ENCODE measurements at places on chromosomes 1 and 21.

DNA sequence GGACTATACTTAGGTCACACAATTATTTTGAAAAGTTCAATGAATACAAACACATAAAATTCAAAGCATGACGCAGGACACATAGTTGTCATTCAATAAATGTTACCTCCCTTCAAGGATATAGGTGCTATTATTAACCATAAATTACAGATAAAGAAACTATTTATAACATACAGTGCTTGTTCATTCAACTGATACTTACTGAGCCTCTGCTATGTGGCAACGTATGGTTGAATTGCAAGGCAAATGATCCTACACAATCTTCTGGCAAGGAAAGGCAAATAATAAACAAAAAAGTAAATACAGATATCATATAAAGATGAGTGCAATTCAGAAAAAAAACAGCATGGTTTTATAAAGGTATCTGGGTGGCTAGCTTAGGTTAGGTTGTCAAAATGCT is 614.7 kb downstream of the LTN1 start:
- DNase-seq: no peak

DNA sequence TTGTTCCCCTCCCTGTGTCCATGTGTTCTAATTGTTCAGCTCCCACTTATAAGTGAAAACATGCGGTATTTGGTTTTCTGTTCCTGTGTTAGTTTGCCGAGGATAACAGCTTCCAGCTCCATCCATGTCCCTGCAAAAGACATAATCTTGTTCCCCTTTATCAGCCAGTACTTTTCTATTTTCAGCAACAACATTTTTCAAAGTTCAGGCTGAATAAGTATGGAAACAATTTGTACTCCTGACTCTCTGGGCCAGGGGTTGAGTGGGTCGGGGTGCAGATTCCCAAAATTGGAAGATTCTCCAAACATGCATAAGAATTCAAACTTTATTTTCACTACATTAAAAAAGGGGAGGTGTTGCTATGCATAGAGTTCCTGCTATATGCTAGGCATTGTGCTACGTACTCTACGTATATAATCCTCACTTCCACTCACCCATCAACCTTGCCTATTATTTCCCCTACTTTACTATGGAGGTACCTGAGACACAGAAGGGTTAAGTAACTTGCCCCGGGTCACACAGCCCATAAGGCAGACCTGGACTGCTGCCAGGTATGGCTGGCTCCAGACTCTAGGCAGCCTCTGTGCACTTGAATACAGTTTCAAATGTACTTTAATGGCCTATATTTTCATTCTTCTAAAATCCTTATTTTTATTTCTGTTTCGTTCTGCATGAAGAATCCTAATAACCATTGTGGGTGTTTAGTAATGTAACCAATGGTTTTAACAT is 117.1 kb upstream of the C8B start:
- no peak for DNase-seq

- DNase-seq: no peak
Measured at GRCh38 chr1:59494145-59494833, 197.4 kb downstream of the FGGY start.

DNA sequence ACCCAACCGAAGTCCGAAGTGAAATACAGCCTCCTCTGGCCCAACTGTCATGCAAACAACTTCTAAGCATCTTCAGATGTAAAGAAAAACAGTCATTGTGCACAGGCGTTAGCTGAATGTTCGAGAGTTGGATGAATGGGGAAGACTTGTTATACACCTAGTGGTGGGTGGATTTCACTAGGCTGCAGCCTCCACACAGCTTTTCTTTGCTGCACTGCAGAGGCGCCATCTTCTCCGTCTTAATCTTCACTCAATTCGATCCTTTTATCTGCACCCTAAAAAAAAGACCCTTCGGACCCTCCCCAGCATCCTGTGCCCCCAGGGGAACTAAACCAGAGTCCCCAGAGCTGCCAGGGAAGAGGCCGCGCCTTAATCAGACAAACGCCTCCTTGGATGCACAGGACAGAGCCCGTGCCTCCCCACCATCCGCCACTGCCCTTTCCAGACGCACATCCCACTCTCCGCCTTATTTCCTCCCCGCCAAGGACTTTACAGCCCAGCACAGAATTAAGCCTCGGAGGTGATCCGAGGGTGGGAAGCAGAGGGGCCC is 1.4 kb downstream of the APP start:
- peak; percentile 66 for DNase-seq
